ENCODE measurements at places on chromosomes 12 and 14. TPM values are rescaled to one million over a fixed set of nuclear protein-coding genes. Genes with fewer than 3 reads are reported as not detected.

The KLRC4 gene
- polyA plus RNA-seq, result not detected

The LUM gene
- polyA plus RNA-seq, result 50.2 TPM

The GALNT6 gene
- polyA plus RNA-seq, result 0.47 TPM

The NRL gene
- polyA plus RNA-seq, result 0.88 TPM

The CLEC7A gene
- polyA plus RNA-seq, result not detected

The MAP1LC3B2 gene
- 0.81 TPM for polyA plus RNA-seq

The SLC2A14 gene
- 0.39 TPM for polyA plus RNA-seq

The FAM234B gene
- polyA plus RNA-seq, result 4.9 TPM

The RFLNA gene
- not detected for polyA plus RNA-seq

The RPGRIP1 gene
- polyA plus RNA-seq, result not detected

The AKAP3 gene
- 0.24 TPM for polyA plus RNA-seq

The FAM181A gene
- not detected for polyA plus RNA-seq

The TBC1D30 gene
- 0.29 TPM for polyA plus RNA-seq

The ZBTB25 gene
- polyA plus RNA-seq, result 4.5 TPM

The CATSPERB gene
- 0.10 TPM for polyA plus RNA-seq

The CLEC14A gene
- not detected for polyA plus RNA-seq

The DAO gene
- polyA plus RNA-seq, result not detected

The BTBD6 gene
- polyA plus RNA-seq, result 21.0 TPM

The CLMN gene
- polyA plus RNA-seq, result 1.4 TPM

The GRIP1 gene
- polyA plus RNA-seq, result 0.03 TPM

The STXBP6 gene
- 0.36 TPM for polyA plus RNA-seq

The HOXC10 gene
- polyA plus RNA-seq, result 0.08 TPM

The C12orf50 gene
- 0.10 TPM for polyA plus RNA-seq

The KRT82 gene
- polyA plus RNA-seq, result not detected

The BCL7A gene
- polyA plus RNA-seq, result 34.0 TPM

The SUOX gene
- 23.2 TPM for polyA plus RNA-seq

The REC8 gene
- polyA plus RNA-seq, result 23.2 TPM

The EPYC gene
- not detected for polyA plus RNA-seq

The P2RX2 gene
- polyA plus RNA-seq, result 0.03 TPM

The KLHDC1 gene
- 0.31 TPM for polyA plus RNA-seq

The IL26 gene
- polyA plus RNA-seq, result not detected

The GPRC5D gene
- not detected for polyA plus RNA-seq

The PLEKHD1 gene
- polyA plus RNA-seq, result 0.05 TPM

The RHOJ gene
- 12.1 TPM for polyA plus RNA-seq

The OAS1 gene
- polyA plus RNA-seq, result 1.3 TPM

The LHX5 gene
- polyA plus RNA-seq, result not detected

The RASSF9 gene
- polyA plus RNA-seq, result 0.32 TPM

The GNS gene
- polyA plus RNA-seq, result 74.8 TPM

The CLEC4A gene
- polyA plus RNA-seq, result 0.67 TPM

The CAPZA3 gene
- not detected for polyA plus RNA-seq

The CD27 gene
- polyA plus RNA-seq, result not detected

The SNX6 gene
- polyA plus RNA-seq, result 67.0 TPM

All from SK-N-SH (cell line).